ENCODE measurements at places on chromosomes 1 and 21. TPM values are rescaled to one million over a fixed set of nuclear protein-coding genes. Genes with fewer than 3 reads are reported as not detected.
A peak's percentile ranks its signal among the peaks of the same experiment; 100 is the strongest.

- DNase-seq: no peak
These were observed 14.0 kb downstream of the AGRN start for GRCh38 chr1:1033731-1034438.

DNA sequence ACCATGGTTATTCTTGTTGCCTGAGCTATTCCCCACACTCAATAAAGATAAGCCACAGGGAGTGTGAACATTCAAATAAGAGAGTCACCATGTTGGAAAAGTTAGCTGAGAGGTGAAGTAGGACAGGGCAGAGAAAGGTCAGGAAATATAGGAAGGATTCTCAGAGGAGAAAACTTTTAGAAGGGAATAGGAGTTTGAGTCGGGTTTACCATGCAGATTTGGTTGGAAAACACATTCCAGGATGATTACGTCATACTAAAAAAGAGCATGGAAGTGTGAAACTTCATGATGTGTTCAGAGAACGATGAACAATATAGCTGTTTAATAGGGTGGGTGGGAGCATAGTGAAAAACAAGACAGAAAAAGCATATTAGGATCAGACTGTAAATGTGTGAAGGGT, 1125.3 kb upstream of the ADGRL2 start:
- no peak for DNase-seq

- DNase-seq: no peak
These were observed 289.2 kb downstream of the GRIK1 start for GRCh38 chr21:29650523-29651022.

DNA sequence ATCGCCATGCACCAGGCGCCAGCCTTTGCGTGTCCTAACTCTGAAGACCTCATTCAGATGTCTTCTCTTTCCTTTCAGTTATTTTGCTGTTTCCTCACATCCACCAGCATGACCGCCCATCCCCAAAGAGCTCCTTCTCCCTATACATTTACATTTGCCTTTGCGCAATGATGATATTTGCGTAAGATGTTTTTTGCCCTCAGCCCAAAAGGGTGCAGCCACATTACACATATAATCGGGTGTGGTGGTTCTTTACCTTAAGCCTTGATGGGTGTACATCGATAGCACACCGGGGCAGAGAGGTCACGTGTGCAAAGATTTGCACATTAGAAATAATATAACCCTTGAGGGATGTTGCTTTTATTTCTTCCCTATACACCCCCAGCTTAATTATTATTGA, 192.8 kb downstream of the HUNK start:
- DNase-seq: no peak

GRCh38 chr1:234729561-234730474, 119.8 kb upstream of the IRF2BP2 start:
- DNase-seq: no peak

Gene CLCNKA
- 0.12 TPM for total RNA-seq

- DNase-seq: no peak
These were observed 26.3 kb downstream of the ZNF648 start for GRCh38 chr1:182035097-182035770.

GRCh38 chr1:81382561-81382960, 418.2 kb upstream of the ADGRL2 start:
- DNase-seq: no peak

- DNase-seq: no peak
These were observed 75.0 kb upstream of the DUSP10 start for GRCh38 chr1:221816899-221817298.

DNA sequence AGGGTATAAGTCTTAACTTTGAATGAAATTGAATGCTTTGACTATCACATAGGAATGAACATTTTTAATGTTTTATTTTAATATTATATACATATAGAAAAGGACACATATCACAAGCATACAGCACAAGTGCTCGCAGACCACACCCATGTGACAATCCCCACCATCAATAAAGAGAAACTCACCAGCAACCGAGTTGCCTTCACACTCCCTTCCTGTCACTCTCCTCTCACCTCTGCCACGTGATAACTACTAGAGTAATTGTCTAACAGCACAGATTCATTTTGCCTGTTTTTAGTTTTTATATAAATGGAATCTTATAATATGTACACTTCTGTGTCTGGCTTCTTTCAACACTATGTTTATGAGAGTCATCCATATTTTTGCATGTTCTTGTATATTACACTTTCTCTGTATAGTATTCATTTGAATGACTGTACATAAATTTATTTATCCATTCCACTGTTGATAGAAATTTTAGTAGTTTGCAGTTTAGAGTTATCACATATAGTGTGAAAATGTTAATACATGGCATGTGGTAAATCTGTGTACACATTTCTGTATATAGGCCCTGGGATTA, 304.9 kb upstream of the DUSP10 start:
- DNase-seq: no peak

- DNase-seq: no peak
These were observed 12.6 kb downstream of the PIGP start for GRCh38 chr21:37060296-37060695.

Gene IVL
- total RNA-seq: not detected

- DNase-seq: no peak
These were observed 207.5 kb downstream of the PCP4 start for GRCh38 chr21:40074710-40075109.

DNA sequence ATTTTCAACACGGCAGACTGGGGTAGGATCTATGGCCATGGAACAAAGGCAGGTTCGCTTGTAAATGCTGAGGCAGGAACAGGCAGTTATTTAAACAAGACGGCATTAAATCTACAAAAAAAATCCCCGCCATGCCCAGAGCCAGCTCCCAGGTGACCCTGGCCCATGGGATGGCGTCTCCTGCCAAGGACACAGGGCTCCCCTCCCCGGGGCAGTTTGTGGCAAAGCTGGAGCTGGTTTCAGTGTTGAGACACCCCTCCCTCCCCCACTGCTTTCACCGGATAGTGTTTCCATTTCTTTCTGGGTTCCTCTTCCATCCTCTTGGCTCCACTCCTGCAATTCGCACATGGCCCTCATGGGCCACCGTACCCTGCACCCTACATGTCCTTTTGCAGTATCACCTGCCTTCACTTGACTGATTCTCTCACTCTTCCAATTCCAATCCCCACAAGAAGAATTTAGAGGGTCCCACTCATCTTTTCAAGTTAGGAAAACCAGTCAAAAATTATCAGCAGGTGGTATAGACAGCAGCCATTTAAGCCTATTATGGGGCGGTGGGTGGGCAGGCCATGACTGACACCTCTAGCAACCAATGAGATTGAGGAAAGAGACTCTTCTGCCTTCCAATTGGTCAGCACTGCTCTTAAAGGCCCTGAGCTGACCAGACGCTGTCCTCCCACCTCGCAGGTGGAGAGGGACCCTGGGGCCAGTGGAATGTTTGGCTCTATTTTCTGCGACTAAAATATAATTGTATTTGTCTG, 52.0 kb downstream of the OLIG1 start:
- no peak for DNase-seq

GRCh38 chr1:9473032-9473807, 66.0 kb upstream of the SLC25A33 start:
- no peak for DNase-seq

DNA sequence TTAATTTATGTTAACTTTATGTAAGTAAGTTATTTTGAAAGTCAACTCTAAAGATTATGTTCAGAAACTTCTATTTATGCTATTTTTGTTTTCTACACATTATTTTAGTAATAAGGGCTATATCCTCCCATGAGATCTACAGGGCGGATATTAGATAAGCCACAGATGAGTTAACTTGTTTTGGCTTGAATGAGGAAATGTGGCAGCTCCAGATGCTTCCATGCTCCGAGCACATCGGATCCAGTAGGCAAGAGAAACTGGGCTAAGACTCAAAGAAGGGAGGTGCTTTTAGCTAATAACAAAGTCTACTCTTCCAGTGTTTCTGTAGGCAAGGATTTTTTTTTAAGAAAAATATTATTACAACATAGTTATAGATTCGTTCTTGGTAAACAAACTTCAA, 20.0 kb upstream of the LAMC1 start:
- no peak for DNase-seq

GRCh38 chr1:87903242-87903641, 574.6 kb downstream of the LMO4 start:
- DNase-seq: no peak

DNA sequence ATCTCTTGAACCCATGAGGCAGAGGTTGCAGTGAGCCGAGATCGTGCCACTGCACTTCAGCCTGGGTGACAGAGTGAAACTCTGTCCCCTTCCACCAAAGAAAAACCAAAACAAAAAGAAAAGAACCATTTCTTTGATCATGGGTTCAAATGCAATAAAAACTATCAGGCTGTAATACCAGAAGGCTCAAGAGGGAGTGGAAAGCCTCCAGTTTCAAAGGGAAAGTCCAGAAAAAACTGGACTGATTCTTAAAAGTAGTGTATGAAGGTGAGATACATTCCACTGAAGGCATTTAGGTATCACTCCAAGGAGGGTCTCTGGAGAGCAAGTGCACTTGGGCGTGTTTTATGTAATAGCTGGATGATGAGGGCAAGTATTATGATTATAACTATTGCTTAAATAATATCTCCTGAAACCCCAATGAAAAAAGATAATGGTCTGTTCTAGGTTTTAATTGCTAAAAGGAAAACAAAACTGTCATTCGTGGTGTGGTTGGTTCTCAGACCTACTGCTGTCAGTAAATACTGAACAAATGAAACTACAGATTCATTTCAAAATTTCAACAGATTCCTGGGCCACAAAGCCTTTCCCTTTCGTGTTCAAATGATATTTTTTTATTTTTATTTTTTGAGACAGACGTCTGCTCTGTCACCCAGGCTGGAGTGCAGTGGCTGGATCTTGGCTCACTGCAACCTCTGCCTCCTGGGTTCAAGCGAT, 6.0 kb upstream of the CAMTA1 start:
- no peak for DNase-seq

Gene KLHDC9
- total RNA-seq: 1.6 TPM

Gene TNFRSF4
- total RNA-seq: 0.59 TPM

DNA sequence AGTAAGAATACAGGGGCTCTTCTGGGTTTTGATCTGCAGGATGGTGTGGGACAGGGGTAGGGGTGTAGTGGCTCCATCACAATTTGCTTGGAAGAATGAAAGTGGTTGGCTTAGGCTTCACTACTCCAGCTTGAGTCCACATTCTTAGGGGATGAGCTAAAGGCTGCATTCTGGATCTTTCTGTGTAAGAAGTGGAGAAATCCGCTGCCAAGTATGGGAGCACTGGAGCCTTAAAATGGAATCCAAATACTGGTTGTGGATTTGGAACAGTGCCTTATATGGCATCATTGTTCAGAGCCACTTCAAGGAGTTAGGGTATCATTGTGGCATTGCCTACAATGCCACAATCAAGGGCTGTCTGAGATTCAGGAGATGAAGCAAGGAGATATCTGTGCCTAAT, 187.1 kb downstream of the LMO4 start:
- DNase-seq: no peak

Gene PCP4
- not detected for total RNA-seq

GRCh38 chr1:96723377-96723776, 1.8 kb downstream of the PTBP2 start:
- no peak for DNase-seq

DNA sequence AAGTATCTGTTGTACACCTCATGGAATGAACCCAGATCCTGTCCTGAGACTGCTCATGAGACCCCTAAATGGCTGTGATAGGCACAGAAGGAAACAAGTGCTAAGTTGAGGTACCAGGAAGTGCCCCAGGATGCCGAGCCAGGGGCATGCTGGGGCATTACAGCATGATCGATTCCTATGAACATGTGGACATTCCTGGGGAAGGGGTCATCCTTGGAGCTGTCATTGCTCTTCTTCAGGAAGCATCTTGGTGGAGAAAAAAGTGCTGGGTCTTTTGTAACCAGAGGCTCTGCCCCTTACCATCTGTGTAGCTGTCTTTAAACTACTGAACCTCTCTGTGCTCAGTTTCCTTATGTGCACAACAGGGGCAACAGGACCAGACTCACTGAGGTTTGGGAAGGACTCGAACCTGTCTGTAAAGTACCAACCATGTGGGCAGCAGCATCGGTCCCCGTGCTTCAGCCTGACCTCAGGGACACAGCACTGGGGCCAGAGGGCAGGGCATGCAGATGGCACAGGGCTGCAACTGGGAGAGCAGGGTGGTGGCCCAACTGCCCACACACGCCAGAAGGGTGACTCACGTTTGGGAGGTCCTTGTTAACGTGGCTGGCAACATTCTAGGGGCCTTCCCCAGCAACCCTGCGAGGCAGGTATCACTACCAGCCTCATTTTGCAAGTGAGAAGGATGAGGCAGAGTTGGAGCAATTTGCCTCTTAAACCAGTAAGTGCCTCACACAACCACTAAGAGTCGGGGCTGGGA, 142.3 kb upstream of the EDN2 start:
- peak; percentile 65 for DNase-seq

- DNase-seq: no peak
These were observed 20.6 kb upstream of the ATF3 start for GRCh38 chr1:212587888-212588510.

DNA sequence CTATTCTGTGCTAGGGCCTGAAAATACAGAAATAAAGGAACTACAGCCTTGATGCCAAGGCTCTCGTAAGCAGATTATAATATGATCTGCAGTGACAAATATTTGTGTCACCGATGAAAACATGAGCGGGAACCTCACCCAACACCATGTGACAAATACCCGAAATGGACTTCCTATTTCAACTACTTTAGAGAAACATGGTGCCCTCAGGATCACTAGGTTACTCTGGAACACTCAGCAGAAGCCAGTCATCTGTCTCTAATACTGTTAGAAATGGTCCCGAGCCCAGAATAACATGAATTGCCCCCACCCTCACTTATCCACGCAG, 463 bp upstream of the VAMP3 start:
- no peak for DNase-seq

Gene SIK1
- total RNA-seq: 60.7 TPM

DNA sequence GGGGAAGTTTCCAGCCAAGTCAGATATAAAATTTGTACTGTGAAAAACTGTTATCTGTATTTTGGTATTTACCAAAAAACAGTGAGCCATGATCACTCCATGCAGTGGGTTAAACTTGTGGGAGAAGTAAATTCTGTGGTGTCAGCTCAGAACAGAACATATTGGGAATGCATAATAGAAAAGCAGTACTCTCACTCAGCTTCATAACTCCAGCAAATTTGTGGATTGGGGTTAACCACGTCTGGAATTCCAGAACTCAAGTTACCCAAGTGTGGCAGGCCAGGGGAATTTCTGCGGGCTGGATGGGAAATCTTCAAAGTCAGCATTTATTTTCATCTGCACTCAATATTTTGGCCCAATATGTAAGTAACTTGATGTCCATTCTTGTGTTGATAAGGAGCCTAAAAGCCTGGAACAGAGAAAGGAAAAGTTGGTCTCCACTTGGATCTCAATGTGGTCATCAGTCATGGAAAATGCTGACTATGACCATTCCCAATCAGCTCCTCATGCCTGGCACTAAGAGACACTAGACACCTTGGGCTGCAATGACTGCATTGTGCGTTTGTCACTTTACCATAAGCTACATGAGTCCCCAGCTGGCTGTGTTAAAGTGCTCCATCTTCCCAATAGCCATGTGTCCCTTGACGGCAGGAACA, 39.1 kb upstream of the ENAH start:
- no peak for DNase-seq

DNA sequence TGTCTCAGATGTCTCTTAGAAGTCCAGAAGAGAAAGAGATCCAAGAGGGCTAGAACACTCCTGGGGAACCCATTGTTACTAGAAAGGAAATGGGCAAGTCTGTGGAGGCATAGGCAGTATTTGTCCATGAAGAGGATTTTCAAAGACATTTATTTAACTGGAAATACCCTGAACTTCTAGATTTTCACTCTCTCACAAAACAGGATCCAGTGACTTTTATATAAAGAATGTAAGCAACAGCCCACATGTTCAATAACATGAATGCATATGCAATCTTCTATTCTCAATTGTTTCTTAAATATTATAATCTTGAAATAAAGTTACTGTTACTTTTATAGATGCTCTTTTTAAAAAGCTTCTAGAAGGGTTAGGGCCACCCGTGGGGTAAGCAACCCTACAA, 53.4 kb downstream of the TBX15 start:
- DNase-seq: no peak

GRCh38 chr1:85577419-85578320, 2.9 kb upstream of the CCN1 start:
- no peak for DNase-seq

All from chondrocyte (in vitro differentiated cells).